Activated T-cell treated with anti-CD3 and anti-CD28 coated beads, Interleukin-2, amount 50 U/mL, for 72 hours (primary cell): ENCODE measurements at places on chromosomes 13 and 19. TPM values are rescaled to one million over a fixed set of nuclear protein-coding genes. Genes with fewer than 3 reads are reported as not detected.
A peak's percentile ranks its signal among the peaks of the same experiment; 100 is the strongest.

KLC3 gene
- total RNA-seq, result 0.42 TPM

DNA sequence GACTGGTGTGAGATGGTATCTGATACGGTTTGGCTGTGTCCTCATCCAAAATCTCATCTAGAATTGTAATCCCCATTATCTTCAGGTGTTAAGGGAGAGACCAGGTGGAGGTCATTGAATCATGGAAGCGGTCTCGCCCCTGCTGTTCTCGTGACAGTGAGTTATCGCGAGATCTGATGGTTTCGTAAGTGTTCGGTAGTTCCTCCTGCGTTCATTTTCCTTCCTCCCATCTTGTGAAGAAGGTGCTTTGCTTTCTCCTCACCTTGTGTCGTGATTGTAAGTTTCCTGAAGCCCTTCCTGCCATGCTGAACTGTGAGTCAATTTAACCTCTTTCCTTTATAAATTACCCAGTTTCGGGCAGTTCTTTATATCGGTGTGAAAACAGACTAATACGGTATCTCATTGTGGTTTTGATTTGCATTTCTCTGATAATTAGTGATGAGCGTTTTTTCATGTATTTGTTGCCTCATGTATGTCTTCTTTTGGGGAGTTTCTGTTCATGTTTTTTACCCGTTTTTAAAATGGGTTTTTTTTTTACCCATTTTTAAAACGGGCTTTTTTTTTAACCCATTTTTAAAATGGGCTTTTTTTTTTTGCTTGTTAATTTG, 102.8 kb upstream of the SLC10A2 start:
- no peak for DNase-seq

DNA sequence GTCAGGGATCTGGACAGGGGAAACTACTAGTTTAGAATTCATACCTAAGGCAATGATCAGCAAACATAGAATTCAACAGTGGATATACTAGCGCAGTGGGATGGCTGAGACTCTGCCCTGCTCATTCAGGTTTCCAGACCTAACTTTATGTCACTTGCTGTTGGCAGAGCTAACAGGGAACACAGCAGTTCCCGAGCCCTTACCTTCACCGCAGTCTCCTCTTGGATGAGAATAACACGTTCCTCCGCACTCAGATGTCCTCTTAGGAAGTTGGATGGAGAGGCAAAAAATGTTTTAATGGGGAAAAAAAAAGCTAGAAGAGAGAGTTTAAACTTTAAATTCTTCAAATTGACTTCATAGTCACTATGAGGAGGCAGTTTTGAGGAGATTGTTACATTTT, 159.7 kb upstream of the FREM2 start:
- DNase-seq, result no peak

DNA sequence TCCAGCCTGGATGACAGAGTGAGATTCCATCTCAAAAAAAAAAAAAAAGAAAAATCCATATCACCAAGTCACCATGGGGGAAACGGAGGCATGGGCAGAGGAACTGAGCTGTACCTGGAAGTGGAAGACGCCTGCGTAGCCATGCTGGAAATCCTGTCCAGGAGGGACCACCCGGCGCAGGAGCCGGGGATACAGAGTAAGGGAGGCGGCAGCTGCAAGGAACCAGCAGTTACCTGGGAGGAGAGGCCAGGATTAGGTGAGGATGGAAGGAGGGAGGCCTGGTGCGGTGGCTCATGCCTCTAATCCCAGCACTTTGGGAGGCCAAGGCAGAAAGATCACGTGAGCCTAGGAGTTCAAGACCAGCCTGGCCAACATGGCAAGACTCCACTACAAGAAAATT, 2.0 kb downstream of the CAPN12 start:
- no peak for DNase-seq

GRCh38 chr13:52353193-52353592, 52.8 kb downstream of the THSD1 start:
- no peak for DNase-seq

- DNase-seq, result no peak
Observed at GRCh38 chr19:45471111-45471930, 3.5 kb downstream of the FOSB start.

OLFM4 gene
- not detected for total RNA-seq

GRCh38 chr19:40280608-40281221, 4.4 kb downstream of the AKT2 start:
- no peak for DNase-seq

ZNF681 gene
- total RNA-seq, result 4.7 TPM

DNA sequence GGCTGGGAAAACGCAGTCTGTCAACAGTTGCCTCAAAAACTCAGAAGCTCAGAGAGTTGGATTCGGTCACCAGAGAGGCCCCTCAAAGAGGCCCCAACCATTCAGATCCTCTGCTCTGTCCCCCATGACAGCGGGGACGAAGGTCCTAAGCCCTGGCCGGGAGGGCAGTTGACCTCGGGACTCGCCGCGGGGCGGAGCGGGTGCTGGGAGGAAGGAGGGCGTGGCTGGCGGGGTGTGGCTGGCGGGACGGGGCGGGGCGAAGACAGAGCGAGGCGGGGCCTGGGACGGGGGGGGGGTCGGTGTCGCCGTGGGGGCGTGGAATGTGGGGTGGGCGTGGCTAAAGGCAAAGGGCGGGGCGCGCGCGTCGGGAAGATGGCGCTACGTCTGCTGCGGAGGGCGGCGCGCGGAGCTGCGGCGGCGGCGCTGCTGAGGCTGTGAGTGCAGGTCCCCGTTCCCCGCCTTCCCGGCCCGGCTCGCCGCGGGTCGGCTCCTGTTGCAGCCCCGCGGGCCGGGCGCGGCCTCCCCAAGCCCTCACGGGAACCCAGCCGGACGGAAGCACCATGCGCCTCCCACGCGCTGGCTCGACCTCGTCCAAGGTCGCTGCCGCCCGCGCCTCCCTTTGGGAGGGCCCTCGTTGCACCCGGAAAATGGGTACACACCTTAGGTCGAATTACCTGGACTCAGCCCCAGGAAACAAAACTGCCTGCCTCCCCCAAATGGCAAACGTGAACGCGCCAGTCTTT, 105.2 kb downstream of the TM9SF2 start:
- peak; percentile 90 for DNase-seq

TEX101 gene
- total RNA-seq, result not detected

- no peak for DNase-seq
Observed at GRCh38 chr13:99572921-99573320, 71.6 kb downstream of the TM9SF2 start.

TMEM59L gene
- total RNA-seq, result 2.0 TPM

SETDB2 gene
- total RNA-seq, result 20.5 TPM

- no peak for DNase-seq
Observed at GRCh38 chr19:33071887-33072286, 7.2 kb upstream of the RHPN2 start.

DNA sequence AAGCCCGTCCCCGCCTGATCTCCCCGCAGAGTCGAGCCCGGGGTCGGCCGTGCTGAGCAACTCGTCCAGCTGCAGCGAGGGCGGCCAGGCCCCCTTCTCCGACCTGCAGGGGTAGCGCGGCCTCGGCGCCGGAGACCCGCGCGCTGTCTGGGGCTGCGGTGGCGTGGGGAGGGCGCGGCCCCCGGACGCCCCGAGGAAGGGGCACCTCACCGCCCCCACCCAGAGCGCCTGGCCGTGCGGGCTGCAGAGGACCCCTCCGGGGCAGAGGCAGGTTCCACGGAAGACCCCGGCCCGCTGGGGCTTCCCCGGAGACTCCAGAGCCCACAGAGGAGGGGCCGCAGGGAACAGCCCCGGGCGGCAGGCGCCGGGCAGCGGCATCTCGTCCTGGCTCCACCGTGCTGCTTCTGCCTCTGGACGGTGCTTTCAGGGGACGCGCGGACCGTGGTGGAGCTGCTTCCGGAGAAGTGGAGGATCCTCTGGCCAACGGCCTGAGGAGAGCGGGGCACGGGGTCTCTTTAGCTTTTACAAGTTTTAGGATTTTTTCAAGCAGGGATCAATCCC, 8.8 kb upstream of the F7 start:
- DNase-seq, result no peak

GRCh38 chr13:48278806-48279205, 24.7 kb upstream of the RB1 start:
- no peak for DNase-seq

DNA sequence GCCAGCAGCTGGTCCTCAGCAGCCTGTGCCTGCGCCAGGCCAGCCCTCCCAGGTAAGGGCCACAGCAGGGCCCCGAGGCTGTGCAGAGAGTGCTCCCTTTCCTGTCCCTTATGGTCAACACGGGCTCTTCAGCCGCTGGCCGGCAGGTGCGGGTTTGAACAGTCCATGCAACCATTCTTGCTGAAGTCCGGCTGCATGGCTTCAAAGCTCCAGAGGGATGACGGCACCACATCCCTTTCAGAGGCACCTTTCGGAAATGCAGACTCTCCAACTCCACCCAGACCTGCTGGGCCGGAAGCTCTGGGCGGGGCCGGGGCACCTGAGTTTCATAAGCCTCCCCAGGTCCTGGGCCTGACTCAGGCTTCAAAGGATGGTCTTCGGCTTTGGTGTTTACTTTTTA, 81.3 kb downstream of the SPACA7 start:
- DNase-seq, result no peak

DNA sequence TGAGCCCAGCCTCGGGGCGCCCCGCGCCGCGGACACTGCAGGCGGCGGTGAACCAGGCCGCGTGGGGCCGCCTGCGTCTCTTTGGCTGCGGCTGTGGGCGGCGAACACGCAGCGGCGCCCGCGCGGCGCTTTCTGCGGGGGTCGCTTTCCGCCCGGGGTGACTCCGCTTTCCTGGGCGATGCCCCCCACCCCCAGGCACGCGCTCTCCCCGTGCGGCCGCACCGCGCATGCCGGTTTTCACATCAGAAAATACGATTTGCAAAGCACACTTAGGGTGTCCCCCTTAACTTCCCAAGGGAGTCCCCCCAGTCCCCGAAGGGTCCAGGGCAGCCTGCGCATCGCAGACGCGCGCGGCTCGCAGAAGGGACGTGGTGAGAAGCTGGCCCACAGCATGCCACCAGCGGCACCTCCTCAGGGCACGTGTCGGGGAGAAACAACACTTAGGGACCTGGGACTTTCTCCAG, 5.3 kb downstream of the F7 start:
- DNase-seq, result no peak

- no peak for DNase-seq
Observed at GRCh38 chr13:76874479-76874878, 11.7 kb downstream of the KCTD12 start.

DNA sequence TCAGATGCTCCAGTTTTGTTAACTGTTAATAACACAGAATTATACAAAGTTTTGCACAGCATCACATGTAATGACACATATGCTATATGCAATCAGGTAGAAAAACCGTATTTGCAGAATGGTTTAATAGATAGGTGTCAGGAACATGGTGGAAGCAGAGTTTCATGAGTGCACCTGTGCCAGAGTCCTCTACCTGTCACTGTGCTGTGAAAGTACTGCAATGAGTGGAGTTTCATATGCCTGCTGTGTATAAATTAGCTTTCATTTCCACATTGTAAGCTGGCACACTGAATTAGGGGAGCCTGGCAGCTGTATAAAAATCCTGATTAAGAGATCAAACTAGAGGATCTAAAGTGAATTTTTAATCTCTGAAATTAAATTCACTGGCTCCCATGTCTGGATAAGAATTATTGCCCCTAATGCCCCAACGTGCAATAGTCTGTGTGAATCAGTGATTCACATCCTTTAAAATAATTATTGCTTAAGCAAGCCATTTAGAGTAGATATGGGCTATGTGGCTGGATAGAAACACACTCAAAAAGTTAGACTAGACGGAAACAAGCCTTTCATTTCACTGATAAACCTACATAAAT, 8.5 kb upstream of the EEF1AKMT1 start:
- DNase-seq, result no peak

- DNase-seq, result no peak
Observed at GRCh38 chr13:25846222-25846984, 205.4 kb downstream of the SHISA2 start.

- DNase-seq, result no peak
Observed at GRCh38 chr19:6686628-6686975, 16.6 kb upstream of the TNFSF14 start.

RDH8 gene
- not detected for total RNA-seq

- no peak for DNase-seq
Observed at GRCh38 chr13:26495750-26496149, 61.7 kb upstream of the WASF3 start.

GRCh38 chr13:93080587-93080986, 146.0 kb upstream of the GPC6 start:
- no peak for DNase-seq

DNA sequence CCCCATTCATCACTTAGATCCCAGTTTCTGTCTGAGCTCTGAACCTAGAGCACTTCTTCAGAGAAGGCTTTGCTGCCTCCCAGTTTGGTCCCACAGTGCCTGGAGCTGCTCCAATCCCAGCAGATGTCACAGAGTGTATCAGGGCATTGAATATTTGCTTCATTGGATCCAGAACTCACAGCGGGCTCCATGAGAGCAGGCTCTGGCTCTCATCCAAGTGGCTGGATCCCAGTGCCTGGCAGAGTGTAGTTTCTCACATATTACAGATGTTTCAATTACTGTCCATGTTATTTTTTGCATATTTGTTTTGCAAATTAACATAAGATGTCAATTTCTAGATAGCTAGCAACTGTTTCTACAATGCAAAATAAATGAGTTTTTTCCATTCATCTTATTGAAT, 50.6 kb downstream of the MYO16 start:
- DNase-seq, result no peak

PSG11 gene
- not detected for total RNA-seq

- no peak for DNase-seq
Observed at GRCh38 chr19:4368128-4368820, 24.9 kb downstream of the MPND start.

KLK10 gene
- not detected for total RNA-seq
